ENCODE measurements at places on chromosomes 1 and 21.

DNA sequence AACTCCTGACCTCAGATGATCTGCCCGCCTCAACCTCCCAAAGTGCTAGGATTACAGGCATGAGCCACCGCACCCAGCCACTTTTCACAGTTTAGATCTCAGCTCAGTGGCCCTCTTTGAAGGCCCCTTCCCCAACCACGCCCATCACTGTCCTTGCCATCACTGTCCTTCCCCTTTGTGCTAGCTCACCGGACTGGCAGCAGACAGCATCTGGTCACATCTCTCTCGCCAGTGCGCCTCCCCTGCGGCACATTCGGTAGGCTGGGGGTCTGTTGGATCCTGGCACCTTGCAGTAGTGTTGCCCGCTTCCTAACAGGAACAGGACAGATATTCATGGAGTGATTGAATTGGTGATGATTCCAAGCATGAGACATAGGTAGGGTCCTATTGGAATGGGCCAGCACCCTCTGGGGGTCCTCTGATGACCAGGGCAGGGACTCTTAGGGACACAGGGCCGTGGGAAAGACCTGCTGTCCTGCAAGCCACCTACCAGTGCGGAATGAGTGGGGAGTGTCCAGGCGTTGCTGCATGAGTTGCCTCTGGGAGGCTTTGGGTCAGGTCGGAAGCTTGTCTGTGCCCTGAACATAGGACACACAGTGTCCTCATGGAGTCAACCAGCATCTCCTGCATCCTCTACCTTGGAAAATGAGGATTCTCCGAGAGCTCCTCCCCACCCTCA, 178.8 kb upstream of the VAMP3 start:
- DNase-seq, result no peak

- no peak for DNase-seq
Observed at GRCh38 chr1:205584732-205585131, 47.1 kb downstream of the ELK4 start.

- no peak for DNase-seq
Observed at GRCh38 chr1:67749844-67750690, 65.1 kb downstream of the GADD45A start.

DNA sequence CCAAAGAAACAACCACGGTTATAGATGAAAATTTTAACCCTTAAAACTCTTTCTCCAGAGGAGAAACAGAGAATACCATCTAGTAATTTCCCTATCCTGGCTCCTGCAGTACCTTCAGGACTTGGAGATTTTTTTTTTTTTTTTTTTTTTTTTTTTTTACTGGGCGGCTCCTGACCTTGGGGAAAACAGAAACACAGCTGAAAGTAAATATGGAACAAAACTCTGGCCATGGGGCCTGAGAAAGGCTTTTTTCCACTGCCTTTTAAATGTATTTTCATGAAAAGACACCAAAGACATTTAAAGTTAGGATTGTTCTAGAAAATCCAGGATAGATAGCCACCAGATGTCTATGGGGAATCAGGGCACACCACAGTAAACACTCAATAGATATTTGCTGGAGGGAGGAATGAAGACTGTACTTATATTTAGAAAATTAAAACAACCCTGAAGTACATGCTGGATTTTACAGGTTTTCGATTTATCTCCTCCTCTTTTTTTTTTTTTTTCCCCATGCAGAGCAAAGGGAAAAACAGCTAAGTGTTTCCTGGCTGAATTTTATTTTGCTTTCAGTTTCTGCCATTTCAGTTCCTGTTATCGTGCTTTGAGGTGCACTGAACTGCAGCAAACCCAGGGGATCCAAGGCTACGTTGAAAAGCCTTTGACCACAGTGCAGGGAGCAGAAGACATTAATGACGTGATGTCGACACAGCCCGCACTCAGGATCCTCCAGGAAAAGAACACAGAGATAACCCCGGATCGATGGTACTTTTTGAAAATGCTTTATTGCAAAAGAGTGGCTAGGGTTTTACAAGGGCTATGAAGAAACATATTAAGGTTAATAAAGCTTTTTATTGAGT, 35.7 kb upstream of the CNN3 start:
- peak; percentile 72 for DNase-seq

DNA sequence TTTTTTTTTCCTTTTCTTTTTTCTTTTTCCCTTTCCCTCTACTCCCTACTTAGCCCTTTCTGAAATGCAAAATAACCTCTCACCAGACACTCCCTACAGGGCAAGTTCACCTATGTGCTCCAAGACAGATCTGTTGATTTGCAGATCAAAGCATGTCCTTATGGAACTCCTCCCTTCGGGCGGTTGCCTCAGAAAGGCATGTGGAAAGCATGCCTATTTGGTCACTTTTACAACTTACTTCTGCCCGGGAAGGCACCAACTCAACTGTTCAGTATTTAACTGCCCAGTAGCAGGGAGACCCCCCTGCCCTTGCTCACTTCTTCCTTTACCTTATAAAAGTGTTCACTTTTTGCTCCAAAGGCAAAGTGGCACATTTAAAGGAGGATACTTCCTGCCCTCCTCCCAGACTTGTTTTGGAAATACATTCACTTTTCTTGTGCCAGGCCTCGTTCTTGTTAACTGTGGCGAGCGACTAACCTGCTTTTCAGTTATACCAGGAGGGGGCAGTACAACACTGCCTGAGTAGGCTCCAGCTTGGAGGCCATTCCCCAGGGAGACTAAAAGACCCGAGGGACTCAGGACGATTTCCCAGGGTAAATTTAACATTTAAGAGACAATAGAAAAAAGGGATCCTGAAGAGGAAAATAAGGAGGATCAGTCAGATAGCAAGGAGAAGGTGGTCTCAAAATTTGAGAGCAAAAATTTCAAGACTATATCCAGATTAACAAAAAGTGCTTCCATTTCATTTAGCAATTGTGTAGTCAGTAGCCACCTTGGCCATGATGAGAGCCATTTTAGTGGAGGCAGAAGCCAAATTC, 12.3 kb upstream of the SLAMF7 start:
- peak; percentile 88 for DNase-seq

DNA sequence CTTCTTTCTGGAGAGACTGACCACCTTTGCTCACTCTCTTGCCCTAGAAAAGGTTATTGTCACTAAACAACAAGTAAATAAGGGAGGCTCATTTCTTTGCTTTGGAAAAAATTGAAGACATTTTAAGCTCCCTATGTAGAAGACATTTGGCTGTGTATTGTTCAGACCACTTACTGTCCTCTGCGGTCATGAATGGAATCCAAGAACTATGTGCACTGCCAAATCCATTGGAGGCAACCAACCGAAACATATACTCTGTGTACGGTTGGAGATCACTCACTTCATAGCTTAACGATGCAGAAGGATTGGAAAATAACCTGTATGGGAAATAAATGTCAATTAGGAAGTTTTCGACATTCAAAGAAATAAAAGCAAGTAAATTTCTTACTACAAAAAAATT, 332.8 kb downstream of the KCTD3 start:
- DNase-seq, result no peak

DNA sequence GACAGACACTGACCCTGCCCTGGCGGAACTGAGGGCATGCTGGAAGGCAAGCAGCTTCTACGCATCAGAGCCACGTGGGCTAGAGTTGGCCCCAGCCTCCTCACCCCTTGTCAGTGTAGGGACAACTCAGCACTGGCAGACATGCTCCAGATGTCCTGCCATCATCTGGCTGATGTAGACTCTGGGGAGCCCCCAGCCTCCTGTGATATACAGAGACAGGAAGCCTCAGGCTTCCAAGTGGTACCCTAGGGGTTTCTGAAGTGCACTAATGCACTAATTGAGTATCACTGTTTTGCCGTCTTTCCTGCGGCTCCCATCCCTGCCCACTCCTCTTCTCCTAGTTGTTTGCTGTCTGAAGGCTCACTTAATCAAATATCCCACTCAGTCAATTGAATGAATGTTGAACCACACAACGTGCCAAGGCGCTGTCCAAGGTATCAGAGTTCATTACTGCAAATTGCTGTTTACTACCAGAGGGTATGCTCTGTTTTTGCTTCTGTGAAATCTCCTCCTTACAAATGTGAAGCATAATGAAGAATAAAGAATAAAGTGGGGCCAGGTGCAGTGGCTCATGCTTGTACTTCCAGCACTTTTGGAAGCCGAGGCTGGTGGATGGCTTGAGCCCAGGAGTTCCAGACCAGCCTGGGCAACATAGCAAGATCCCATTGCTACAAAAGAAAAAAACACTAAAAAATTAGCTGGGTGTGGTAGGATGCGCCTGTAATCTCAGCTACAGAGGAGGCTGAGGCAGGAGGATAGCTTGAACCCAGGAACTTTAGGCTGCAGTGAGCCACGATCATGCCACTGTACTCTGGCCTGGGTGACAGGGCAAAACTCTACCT, 76.4 kb upstream of the ZBTB18 start:
- DNase-seq, result no peak

DNA sequence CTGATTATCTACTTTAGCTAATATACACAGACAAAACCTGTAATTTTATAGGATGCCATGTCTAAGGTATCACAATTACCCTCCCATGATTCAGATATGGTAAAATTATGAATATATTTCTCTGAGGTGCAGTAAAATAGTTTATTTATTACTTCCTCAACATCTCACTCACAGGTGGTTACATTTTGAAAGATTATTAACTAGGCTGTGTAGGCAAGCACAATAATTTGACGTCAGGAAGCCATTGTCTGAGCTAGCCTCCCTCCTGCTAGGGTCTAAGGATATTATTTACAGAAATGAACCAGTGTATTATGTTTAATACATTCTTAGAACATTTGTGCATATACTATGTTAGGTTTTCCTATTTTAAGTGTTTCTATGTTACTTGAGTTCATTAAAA, 69.9 kb upstream of the ADGRL2 start:
- no peak for DNase-seq

DNA sequence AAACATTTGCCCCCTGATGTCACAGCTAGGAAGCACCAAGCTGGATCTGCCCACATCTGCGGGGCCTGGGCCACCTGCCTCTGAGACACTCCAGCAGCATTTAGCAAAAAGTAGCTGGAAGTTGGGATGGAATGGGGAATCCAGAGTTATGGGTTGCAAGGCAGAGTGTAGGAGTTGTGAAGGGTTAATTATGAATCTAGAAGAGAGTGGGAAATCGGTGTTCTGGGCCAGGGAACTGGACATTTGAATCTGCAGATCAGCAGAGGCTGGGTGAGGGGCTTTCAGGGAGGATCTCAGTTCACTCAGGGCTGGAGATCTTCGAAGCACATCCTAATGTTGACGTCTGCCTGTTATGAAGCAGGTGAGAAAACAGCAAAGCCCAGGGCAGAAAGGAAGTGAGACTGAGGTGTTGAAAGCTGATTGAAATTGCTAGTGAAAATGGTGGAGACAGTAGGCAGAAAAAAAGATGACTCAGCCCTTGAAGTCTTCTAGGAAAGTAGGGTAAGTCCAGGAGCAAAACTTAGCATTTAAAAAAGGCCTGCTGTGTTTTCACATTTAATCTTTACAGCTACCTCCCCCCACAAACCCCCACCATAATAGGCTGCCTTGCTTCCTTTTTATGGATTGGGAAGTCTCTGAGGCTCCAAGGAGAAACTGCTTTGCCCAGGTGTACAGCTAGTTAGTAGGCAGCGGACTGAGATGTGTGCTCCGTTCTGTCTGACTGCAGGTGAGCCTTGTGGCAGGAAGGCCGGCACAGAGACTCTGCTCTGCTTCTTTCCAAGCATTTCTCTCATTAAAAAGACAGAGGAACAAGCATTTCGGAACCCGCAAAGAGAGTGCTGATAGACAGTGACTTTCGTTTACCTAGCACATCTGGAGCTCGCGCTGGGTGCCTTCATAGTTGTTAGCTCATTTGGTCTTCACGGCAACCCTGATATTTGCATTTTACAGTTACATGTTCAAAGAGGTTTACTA, 7.2 kb downstream of the VANGL1 start:
- no peak for DNase-seq

- no peak for DNase-seq
Observed at GRCh38 chr21:42398436-42399028, 2.7 kb upstream of the TMPRSS3 start.

DNA sequence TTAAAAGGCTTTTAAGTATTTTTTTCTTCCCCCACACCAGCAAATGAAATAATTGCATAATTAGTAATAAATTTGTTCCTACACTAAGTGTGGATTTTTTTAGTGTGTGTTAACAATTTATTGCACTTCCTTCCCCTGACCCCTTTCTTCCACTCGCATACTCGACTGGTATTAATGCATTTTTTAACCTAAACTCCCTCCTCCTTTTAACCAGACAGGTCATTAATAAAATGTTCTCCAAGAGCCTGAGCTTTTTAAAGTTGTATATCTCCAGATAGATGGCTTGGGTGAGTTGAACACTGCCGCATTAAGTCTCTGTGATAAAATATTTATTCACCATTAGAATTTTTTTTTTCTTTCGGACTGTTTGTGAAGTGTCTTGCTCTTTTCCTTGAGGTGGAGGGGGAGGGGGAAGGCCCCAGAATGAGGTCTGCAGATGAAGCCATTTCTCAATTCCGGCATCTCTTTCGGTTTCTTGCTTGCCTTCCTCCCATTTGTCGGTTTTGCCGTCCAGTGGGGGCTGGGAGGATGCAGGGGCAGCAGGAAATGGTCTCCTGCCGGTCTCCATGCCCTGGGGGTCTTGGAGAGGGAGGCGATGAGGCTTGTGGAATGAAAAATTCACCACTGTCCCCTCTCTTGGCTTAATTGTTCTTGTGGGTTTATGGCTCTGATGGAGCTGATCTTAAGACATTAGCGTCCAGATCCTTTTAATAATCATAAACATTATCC, 64.1 kb upstream of the ACTL8 start:
- DNase-seq, result peak; percentile 17

- DNase-seq, result no peak
Observed at GRCh38 chr1:76948846-76949245, 81.6 kb downstream of the ST6GALNAC5 start.

GRCh38 chr1:218568962-218569550, 223.9 kb downstream of the TGFB2 start:
- DNase-seq, result no peak

All from inflammatory macrophage treated with lipopolysaccharide for 4 hours (primary cell).